ENCODE measurements at places on chromosomes 12 and 14.

DNA sequence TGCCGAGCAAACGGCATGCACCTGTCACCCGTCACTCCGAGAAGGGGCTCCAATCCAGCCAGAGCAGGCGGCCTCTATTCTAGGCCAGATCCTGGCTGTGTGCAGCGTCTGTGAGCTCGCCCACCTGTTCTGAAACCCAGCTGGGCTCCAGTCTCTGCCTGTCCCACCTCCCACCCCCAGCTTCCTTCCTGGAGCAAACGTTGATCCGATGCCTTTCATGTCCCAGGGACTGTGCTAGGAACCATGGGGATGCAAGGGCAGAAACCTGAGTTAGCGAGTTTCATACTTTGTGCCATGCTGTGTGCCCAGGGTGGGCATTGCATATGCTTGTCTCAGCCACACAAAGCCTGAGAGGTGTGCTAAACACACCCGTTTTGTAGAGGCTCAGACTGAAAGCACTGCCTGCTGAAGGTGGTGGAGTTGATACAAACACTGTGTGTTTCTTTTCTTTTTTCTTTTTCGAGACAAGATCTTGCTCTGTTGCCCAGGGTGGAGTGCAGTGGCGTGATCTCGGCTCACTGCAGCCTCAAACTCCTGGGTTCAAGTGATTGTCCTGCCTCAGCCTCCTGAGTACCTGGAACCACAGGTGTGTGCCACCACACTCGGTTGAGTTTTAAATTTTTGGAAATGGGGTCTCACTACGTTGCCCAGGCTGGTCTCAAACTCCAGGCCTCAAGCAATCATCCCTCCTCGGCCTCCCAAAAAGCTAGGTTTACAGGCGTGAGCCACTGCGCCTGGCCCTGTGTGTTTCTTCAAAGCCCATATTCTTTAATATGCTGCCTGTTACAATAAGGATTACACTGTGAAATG, 84.1 kb upstream of the MED13L start:
- no peak overlapping the region for H3K4me3 ChIP-seq
- H3K36me3 ChIP-seq, result peaks cover 7% of the 10 kb centered on the region
- no peak overlapping the region for H3K27ac ChIP-seq
- H3K27me3 ChIP-seq, result peaks cover 1% of the 10 kb centered on the region

DNA sequence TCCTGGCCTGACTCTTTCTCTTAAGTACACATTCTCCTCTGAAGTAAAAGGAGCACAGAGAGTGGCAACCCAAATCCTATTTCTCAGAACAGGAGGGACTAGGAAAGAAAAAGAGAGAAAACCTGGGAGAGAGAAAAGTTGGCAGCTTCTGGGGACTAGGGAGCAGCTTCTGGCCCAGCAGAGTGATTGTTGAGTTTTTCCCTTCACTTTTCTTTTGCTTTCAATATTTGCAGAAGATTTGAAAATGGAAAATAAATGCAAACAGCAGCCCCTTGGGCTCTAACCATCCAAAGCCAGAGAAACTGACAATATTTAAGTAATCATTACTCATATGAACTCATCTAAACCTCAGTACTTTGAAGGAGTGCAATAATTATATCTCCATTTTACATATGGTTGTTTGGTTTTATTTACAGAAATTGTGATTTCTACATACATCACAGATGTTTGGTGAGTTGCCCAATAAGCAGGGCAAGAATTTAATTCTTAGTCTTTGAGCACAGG, 28.8 kb upstream of the IGF1 start:
- no peak overlapping the region for H3K4me3 ChIP-seq
- no peak overlapping the region for H3K27ac ChIP-seq
- H3K4me1 ChIP-seq, result no peaks in the 10 kb centered on the region
- H3K36me3 ChIP-seq, result no peaks in the 10 kb centered on the region
- no peak for DNase-seq

GRCh38 chr14:104542871-104543830, 36.4 kb upstream of the C14orf180 start:
- peaks cover 3% of the 10 kb centered on the region for H3K36me3 ChIP-seq
- no peaks in the 10 kb centered on the region for H3K4me1 ChIP-seq
- no peak overlapping the region for H3K4me3 ChIP-seq
- peaks cover 40% of the 10 kb centered on the region for H3K27me3 ChIP-seq
- H3K27ac ChIP-seq, result no peak overlapping the region

GRCh38 chr12:53622724-53623123, 3.5 kb downstream of the ATF7 start:
- no peaks in the 10 kb centered on the region for H3K27me3 ChIP-seq
- DNase-seq, result no peak
- peaks cover 39% of the 10 kb centered on the region for H3K4me1 ChIP-seq
- no peak overlapping the region for H3K4me3 ChIP-seq

- no peak for DNase-seq
- peaks cover 76% of the 10 kb centered on the region for H3K4me1 ChIP-seq
- H3K36me3 ChIP-seq, result peaks cover 70% of the 10 kb centered on the region
- H3K4me3 ChIP-seq, result peak overlapping the region; percentile 57
- peak overlapping the region; percentile 91 for H3K27ac ChIP-seq
These were observed 18.9 kb downstream of the CCND2 start for GRCh38 chr12:4292341-4293073.

DNA sequence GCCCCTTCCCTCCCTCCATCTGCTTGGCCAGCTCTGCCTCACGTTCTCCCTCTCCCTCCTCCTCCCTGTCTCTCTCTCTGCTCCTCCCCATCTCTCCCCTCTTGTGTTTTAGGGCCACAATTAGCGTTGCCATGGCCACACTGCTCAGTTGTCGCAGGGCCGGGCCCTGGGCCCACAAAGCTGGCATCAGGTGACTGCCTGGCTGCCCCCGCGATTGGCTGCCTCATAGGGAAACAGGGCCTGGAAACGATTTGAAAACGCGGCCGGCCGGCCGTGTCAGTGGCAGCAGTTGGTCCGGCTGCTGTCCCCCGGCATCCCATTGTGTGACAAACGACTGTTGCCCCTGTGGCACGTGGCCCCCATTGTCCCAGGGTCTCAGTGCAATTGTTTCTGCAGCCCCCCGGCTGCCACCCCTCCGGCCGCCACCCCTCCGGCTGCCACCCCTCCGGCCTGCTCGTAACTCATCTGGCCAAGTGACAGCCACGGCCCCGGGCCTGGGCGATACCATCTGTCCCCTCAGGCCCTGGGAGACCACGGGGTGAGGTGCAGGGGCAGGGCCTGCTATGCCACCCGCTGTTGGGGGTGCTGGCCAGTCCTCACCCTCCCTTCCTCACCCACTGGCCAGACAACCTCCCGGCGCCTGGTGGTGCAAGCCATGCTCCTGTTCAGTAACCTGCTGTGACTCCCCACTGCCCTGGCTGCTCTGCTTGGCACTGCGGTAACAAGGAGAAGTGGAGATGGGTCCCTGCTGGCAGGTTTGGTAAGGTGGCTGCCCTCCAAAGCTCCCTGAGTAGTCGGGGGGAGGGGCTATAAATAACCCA, 17.4 kb downstream of the FOXN4 start:
- H3K4me3 ChIP-seq, result no peak overlapping the region
- no peak for DNase-seq
- H3K36me3 ChIP-seq, result no peaks in the 10 kb centered on the region
- H3K4me1 ChIP-seq, result no peaks in the 10 kb centered on the region
- peaks cover 57% of the 10 kb centered on the region for H3K27me3 ChIP-seq
- no peak overlapping the region for H3K27ac ChIP-seq

DNA sequence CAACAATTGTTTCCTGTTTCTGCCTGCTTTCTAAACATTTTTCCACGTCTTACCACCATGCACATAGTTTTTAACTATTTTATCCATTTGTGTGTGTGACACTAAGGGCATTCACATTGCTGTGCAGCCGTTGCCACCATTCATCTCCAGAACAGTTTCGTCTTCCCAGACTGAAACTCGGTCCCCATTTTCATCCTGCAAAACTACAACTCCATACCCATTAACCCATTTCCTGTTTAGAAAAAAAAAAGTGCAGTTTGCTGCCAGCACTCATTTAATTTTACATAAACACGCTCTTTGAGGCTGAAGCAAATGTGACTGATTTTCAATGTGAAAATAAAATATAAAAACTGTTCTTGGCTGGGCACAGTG, 15.5 kb downstream of the UBC start:
- no peaks in the 10 kb centered on the region for H3K27me3 ChIP-seq
- H3K4me3 ChIP-seq, result peak overlapping the region; percentile 52
- H3K27ac ChIP-seq, result no peak overlapping the region
- peaks cover 15% of the 10 kb centered on the region for H3K4me1 ChIP-seq

DNA sequence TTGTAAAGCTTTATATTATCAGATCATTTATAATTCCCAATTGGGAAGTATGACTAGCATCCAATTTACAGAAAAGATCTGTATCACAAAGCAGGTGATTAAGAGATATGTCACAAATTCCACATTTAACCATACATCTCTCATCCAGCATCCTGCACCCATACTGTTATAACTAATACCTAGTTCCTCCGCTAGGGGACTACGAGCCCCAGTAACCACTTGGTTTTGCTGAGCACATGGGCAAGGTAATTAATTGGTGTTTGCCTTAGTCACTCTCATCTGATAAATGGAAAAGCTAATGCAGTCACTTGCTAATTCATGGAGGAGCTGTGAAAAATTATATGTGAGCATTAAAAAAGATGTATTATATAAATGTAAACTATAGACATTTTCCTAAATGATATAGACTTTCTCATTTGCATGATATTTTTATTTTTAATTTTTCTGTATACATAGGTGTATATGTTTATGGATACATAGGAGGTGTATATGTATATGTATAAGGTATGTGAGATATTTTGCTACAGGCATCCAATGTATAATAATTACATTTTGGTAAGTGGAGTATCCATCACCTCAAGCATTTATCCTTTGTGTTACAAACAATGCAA, 1031.8 kb downstream of the GALC start:
- no peak for DNase-seq
- H3K36me3 ChIP-seq, result no peaks in the 10 kb centered on the region
- no peaks in the 10 kb centered on the region for H3K4me1 ChIP-seq
- no peak overlapping the region for H3K4me3 ChIP-seq
- H3K27ac ChIP-seq, result no peak overlapping the region
